ENCODE measurements at places on chromosomes 7 and 10.
A peak's percentile ranks its signal among the peaks of the same experiment; 100 is the strongest.

GRCh38 chr10:47449102-47449978 is 34.6 kb downstream of the ANXA8 start:
- no peak for DNase-seq

- DNase-seq, result no peak
These were observed 43.1 kb upstream of the EMX2 start for GRCh38 chr10:117499248-117500105.

DNA sequence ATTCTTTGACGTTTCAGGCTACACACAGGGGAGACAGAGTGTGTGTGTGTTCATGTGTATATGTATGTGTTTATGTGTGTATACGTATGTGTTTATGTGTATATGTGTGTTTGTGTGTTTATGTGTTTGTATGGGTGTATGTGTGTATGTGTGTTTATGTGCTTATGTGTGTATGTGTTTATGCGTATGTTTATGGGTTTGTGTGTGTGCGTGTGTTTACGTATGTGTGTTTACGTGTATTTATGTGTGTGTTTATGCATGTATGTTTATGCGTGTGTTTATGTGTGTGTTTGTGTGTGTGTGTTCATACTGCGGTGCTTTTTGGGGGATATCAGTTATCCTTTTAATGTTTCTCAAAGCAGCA is 39.2 kb upstream of the CNPY1 start:
- no peak for DNase-seq

DNA sequence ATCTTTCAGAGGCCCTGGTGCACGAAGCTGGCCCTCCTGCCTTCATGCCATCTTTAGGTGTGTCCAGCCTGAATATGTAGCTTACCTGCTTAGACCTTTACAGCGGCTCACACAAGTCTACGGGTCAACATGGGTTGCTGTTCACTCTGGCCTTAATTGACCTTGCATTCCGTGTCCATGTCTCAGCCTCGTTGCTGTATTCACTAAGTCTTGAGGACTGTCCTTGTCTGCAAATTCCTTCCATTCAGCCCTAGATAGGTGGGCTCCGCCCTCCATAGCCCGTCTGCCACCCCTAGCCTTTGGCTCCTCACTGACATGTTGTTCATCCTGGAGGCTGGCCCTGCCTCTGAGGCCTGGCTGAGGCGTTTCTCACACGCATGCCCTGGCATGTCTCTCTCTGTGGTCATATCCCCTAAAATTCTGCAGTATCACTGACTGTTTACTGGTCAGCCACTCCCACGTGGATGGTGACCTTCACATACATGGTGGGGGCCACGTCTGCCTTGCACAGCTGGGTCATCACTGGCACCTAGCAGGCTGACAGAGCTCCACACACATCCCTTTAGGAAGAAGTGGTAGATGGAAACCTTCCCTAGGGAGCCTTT is 394.1 kb upstream of the MKI67 start:
- no peak for DNase-seq

- no peak for DNase-seq
These were observed 253.1 kb upstream of the PITRM1 start for GRCh38 chr10:3425716-3426115.

- peak; percentile 96 for DNase-seq
These were observed 26.6 kb upstream of the ASCC1 start for GRCh38 chr10:72242675-72243074.

DNA sequence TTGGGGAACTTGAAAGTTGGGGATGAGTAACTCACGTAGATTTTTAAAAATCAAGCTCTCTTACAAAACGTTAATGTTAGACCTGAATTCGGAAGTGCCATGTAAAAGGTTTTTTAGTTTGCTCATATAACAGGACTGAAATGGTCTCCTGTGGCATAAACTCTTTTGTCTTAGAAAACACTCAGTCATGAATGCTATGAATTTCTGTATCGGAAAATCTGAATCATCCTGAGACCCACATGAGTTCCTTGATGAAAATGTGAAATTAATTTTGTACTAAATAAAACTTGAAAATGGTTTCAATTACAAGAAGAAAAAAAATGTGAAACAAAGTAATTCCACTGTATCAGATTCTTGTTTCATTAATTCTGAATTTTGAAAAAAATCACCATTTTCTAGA is 134.8 kb upstream of the BMPER start:
- DNase-seq, result no peak

DNA sequence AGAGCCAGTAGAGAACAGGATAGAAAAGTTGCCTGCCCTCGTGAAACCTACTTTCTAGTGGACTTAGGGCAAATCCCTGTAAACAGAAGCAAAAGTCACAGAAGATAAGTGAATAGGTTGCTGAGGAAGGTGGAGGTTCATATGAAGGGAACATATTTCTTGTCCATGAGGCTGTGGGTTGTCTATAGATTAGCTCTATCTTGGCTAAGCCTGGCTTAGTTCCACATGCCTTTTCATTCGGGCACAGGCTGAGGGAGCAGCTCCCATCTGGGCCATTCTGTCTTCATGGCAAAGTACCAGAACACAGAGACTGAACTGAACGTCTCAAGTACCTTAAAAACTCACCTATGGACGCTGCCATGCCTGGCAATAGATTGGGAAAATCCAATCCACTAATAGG is 45.3 kb downstream of the BZW2 start:
- no peak for DNase-seq

GRCh38 chr10:97412891-97413304 is 11.8 kb upstream of the RRP12 start:
- no peak for DNase-seq

DNA sequence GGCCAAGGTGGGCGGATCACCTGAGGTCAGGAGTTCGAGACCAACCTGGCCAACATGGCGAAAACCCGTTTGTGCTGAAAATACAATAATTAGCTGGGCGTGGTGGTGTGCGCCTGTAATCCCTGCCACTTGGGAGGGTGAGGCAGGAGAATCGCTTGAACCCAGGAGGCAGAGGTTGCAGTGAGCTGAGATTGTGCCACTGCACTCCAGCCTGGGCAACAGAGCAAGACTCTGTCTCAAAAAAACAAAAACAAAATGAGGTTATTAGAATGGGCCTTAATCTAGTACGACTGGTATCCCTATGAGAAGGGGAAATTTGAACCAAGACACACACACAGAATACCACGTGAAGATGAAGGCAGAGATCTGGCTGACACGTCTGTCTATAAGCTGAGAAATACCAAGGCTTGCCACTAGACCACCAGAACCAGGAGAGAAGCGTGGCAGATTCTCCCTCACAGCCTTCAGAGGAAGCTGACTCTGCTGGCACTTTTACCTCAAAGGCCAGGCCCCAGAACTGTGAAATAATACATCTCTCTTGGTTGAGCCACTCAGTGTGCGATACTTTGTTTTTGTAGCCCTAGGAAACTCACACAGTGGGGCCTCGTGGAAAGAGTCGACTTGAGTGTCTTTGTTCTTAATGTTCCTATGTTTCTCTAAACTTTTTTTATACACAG is 59.6 kb downstream of the TMEM209 start:
- no peak for DNase-seq

GRCh38 chr10:10734356-10735064 is 283.2 kb upstream of the CELF2 start:
- DNase-seq, result no peak

DNA sequence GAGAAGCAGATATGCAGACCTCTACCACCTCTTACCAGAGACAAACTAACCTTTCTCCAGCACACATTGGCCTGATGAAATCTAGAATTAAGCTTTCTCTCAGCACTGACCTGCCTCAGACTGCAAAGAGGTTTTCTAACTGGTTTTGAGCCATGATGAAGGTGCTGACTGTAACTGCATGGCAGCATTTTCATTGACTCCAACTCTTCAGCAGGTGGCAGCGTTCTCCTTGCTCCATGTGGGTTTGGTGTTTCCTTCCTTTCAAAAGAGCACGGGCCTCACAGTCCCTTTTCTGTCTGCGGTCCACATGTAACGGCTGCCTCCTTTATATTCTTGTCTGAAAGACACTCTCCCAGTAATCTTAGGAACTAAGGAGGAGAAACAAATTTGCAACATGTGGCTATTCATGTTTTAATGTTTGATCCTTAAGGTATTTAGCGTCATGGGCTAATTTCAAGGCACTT is 12.6 kb downstream of the KLLN start:
- peak; percentile 72 for DNase-seq

DNA sequence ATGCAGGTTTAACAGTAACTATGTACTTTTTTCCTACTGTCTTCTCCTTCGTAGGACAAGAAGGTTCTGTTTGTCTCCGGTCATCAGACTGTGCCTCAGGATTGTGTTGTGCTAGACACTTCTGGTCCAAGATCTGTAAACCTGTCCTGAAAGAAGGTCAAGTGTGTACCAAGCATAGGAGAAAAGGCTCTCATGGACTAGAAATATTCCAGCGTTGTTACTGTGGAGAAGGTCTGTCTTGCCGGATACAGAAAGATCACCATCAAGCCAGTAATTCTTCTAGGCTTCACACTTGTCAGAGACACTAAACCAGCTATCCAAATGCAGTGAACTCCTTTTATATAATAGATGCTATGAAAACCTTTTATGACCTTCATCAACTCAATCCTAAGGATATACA is 2.4 kb downstream of the DKK1 start:
- no peak for DNase-seq

DNA sequence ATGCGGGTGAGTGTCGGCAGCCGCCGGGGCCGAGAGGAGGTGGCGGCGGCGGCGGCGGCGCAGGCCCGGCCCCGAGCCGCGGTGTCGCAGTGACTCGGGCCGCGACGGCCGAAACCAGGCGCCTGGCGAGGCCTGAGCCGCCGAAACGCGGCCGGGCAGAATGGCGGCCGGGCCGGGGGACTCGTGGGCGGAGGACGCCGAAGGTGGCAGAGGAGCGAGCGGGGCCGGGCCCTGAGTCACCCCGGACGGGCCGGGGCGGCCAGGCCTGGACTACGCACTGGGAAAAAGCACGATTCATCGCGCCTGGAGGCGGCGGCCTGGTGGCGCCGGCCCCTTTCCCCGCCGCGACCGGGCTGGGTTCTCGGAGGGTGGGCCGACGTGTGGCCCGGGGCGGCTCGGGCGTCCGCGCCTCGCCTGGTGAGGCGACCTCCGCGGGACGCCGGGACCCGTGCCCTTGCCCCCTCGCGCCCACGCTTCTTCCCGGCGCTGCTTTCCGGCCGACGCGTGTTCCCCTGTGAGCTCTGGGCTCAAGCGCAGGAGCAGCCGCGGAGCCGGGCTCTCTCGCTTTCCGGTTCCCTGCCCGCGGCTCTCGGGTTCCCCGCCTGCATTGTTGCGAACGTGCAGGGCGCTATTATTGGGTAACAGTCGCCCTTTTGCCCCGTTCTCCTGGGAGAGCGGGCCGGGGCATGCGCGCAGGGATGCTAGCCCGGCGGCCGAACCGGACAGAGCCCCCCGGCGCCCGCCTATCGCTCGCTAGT is 500 bp downstream of the CUL1 start:
- peak; percentile 49 for DNase-seq
